ENCODE measurements at places on chromosomes 1 and 21.

DNA sequence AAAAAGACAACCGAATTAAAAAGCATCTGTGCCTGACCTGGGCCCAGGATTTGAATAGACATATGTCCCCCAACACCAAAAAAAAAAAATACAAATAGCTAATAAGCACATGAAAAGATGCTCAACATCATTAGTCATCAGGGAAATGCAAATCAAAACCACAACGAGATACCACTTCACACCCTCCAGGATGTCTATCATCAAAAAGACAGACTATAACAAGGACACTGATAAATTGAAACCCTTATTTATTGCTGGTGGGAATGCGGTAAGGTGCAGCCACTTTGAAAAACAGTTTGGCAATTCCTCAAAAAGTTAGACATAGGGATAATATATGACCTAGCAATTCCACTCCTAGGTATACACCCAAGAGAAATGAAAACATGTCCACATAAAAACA lies 72.3 kb upstream of the CAMK1G start:
- DNase-seq, result no peak

- no peak for DNase-seq
These were observed 83.9 kb downstream of the DTL start for GRCh38 chr1:212119397-212119837.

DNA sequence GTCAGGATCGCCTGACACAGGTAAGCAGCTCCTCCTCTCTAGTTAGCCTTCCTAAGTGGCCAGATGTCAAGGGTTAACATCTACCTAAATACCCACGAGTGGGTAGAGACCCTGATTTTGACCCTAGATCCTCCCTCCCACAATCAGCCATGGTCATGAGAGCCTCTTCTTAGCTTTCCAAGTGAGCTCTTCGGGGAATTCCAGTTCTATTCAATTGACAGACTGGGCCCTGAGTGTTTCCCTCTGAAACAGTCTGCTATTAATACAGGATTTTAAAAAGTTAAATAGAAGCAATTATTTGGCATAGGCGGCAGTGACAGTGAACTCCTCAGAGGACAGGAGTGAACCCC lies 28.1 kb downstream of the C2CD2 start:
- DNase-seq, result no peak

- no peak for DNase-seq
These were observed 792.3 kb upstream of the ADAMTS5 start for GRCh38 chr21:27759091-27759659.

- DNase-seq, result no peak
These were observed 1.7 kb upstream of the CLCA1 start for GRCh38 chr1:86466986-86467385.

- DNase-seq, result no peak
These were observed 34.4 kb downstream of the LGR6 start for GRCh38 chr1:202227997-202228401.

GRCh38 chr1:176903474-176903873 lies 261.0 kb downstream of the ASTN1 start:
- no peak for DNase-seq

DNA sequence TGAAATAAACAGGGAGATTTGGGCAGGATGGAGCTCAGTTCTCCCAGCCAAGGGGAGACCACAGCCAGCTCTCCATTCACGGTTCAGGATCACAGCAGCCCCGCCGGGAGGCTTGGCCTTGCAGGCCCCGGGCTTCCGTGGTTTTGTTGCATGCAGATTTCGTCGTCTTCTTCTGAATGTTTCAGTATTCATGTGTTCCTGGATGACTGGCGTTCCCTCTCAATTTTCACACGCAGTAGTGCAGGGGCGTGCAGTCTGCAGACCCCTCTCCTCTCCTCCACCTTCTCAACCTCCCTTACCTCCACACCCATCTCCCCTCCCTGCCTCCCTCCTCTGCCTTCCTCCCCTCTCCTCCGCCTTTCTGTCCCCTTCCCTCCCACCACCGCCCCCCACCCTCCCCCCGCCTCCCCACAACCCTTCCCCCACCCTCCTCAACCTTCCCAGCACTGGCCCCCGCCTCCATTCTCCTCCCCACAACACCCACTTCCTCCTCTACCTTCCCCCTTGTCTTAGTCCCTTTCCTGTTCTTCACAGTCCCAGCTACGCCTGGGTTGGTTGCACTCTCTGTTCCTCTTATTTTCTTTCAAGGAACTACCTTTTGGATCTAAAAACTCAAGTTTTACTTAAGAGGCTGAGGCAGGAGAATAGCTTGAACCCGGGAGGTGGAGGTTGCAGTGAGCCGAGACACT lies 8.4 kb upstream of the SLC19A1 start:
- no peak for DNase-seq

DNA sequence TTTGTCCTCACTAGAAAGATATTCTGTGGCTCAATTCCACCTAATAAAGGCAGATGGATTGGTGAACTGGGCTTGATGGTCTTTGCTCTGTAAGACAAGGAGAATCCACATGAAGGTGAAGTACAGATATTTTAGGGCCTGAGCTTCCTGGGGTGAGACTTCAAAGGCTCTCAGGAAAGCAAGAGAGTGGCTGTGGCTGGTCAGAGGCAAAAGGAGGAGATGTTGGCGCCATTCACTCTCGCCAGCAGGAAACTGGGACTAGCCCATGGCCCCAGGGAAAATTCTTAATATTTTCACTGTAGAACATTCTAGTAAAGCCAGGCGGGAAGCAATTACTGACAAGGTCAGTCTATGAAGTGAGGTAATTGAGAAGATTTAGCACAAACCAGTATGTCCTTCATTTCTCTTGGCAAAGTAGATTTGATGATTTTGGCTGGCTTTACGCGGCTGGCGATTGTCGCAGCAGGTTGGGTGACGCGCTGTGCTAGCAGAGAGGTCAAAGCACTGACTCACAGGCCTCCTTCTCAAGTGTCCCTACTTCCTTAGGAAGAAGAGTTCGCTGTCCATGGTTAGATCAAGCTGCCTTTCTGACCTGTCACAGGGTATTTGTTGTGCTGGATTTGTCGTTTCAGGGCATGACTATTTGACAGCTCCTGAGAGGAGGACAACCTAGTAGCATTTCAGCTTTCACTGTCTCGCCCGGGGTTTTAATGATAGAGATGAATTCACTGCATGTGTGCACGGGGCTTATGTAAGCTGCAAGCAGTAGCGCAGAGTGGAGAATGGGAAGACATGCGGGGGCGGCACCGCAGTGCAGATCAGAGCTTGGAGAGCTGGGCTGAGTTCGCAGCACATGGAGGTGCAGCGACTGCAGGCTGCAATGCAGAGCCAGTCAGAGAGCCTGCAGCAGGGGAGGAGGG lies 32.7 kb downstream of the XCL1 start:
- no peak for DNase-seq

GRCh38 chr1:4045397-4046010 lies 145.4 kb upstream of the C1orf174 start:
- DNase-seq, result no peak

GRCh38 chr1:177124577-177125278 lies 39.8 kb downstream of the ASTN1 start:
- DNase-seq, result no peak

Data from NCI-H345 (cell line).